ENCODE measurements at places on chromosomes 11 and 22.

DNA sequence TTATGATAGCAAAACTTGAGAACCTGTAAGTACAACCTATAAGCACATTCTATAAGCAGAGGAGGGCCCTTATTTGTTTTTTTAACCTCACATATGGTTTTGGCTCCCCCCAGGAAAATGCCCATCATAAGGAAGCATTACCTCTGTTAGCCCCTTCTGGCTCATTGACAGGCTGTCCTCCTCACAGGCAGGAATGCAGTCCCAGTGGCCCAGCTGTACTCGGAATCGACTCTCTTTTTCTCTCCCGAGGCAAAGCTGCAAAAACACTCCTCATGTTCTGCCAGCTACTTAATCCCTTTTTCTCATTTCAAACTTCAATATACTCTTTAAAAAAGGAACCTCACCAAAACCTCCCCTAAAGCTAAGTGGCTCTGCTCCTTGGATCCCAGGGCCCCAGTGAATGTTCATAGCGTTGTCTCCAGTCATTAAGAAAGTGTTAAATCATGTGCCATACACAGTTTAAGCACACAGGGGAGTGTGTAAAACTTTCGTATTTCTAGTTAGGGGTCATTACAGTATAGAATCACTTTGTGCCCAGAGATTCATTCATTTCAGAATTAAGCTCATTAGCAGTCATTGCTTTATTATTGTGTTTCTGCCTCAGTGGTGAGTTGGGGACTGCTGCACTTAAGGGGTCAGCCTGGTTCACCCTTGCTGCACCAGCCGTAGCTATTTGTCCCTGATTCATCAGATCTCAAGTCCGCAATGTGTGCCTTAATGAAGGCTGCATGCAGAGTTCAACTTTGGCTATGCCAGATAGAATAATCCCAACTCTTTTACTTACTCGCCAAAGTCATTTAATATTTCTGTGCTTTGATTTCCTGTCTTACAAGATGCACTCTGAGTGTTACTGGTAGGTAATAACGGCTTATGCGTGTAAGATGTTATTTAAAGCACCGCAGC is 57.6 kb downstream of the JRKL start:
- no peak for DNase-seq

DNA sequence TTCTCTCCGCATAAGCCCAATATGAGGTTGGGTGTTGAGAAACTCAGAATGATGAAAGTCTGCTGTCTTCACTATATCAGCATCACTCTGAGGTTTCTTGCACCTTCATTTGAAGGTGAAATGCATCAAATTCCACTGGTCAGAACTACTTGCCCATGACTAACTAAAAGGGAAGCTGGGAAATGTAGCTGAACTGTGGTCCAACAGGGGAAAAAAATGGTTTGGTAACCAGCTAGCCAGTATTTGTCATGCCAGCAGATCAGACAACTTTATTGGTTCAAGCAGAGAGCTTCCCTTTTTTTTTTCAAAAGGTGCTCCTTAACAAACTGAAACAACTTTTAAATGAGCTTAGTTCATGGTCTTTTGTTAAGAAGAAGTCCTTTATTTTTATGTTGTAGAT is 14.2 kb upstream of the PIK3C2A start:
- no peak for DNase-seq

DNA sequence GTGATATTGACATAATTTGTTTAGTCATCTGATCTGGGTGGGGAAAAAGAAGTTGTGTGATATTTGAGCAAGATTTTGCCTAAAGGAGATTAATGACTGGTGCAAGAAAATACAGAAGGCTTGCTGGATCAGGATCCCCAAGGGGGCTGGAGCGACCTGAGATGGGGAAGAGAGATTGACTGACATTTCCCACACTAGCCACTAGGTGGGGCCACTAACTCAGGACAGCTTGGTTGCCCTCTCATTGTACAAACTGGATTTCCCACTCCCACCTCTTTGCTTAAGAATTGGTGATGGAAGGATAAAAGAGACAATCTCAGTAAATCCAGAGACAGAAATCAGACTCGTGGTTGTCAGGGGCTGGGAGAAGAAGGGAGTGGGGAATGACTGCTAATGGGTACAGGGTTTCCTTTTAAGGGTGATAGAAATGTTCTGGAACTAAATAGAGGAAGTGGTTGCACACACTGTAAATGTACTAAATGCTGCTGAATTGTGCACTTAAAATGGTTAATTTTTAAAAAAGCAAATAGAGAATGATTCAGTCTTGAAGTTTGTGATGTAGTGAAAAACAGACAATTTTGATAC is 50.7 kb downstream of the CTTN start:
- no peak for DNase-seq

DNA sequence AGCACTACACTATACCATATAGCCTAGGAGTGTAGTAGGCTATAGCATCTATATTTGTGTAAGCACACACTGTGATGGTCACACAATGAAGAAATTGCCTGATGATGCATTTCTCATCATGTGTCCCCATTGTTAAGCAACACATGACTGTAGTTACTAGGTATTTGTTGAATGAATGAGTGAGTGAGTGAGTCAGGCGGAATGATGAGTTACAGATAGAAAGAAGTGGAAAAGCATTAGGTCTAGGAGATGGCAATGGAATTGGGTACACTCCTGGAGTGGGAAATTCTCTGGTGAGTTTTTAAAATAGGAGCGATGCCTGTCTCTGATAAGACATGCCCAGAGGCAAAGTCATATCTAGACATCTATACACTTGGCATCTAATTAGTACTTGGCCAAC is 160.5 kb upstream of the TBCEL start:
- no peak for DNase-seq

DNA sequence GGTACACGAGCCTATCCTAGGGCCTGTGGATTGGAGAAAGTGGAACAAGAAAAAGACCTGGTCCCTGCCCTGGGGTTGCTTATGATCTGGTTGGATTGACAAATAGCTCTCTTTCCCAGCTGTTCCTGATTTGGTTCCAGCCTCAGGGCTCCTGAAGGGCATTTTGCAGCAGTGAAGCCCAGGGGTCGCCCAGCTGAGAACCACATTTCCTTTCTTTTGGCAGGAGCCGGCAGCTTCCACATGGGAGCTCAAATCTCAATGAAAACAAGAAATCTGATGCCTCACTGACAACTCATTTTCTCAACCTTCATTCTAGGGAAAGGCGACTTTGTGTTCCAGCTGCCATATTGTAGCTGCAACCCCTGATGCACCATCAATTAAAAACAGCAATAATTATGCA is 140.6 kb upstream of the CADM1 start:
- DNase-seq = peak; percentile 37

DNA sequence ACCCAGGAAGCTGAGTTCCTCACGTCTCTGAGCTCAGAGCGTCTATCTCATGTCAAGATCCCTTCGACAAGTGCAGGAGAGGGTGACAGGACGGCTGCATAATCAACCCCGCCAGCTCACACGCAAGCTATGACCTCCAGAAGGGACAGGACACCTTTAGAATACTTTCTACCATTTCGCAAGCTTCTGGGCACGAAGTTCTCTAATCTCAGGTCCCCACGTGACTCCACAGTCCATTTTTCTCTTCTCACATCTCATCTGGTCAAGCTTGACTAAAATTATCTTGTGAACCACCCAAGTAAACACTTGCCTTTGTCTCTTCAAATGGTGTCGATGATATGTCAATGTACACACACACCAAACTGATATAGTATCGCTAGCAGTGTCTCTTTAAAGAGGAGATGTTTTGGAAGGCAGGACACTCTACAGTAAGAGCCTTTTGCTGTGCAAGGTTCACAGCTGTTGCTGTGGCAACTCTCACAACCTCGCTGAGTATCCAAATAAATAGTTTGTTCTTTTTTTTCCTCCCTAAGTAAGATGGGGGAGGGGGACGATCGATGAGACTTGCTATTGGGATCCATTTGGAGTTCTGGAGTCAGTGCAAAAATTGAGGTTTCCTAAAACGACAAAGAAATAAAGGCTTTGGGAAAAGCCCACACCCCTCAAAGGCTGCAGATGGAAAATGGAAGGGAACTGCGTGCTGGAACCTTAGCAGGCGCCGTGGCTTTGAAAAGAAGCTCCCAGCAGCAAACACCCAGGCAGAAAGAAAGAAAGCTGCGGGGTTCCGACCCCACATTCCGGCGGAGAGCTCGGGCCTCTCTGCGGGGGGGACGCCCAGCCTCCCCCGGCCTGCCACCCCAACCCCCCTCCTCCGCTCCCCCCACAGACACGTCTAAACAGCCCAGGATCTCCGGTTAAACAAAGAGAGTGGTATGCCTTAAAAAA is 215.4 kb upstream of the UBASH3B start:
- DNase-seq = peak; percentile 38

DNA sequence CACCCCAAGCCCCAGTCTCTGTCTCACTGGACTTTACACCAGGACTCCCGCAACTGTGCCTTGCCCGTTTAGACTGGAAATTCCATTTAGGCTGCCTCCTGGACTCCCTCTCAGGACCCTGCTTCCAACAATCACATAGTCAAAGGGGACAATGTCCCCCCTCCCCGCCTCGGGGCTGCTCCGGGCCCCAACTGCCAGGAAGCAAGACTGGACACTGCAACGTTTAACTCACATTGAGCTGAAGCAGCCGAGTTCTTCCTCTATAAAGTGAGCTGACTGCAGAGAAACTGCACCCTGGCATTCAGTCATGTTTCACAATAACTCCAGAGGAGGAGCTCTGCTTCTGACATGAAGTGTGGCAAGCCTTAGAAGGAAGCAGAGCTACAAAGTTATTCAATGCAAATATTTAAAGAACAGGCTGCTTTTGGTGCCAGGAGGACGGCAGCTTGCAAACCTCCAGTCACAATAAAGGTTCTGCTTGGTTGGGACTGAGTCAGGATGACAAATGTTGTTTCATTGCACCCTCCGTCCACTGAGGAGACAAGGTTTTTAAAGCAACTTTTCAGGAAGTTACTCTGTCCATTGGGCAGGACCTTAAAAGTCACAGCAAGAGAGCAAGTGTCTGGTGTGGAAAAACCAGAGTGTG is 19.9 kb downstream of the PACSIN2 start:
- no peak for DNase-seq

DNA sequence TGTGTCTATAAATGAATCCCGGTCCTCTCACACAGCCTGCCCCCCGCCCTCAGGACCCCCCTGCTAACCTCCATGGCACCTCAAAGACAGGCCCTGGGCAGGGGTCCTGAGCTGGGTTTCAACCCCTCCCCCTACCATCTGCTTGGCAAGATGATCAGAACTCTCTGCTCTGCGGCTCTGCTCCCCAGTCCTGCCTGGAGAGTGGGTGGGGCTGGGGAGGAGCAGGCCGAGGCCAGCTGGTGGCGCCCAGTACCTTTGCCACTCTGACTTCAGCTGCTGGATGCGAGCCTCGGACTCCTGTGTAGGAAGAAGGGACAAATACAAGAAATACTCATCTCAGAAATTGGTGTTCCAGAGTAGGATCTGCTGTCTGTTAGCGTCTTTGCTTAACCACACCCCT is 15.0 kb downstream of the SUN2 start:
- no peak for DNase-seq

DNA sequence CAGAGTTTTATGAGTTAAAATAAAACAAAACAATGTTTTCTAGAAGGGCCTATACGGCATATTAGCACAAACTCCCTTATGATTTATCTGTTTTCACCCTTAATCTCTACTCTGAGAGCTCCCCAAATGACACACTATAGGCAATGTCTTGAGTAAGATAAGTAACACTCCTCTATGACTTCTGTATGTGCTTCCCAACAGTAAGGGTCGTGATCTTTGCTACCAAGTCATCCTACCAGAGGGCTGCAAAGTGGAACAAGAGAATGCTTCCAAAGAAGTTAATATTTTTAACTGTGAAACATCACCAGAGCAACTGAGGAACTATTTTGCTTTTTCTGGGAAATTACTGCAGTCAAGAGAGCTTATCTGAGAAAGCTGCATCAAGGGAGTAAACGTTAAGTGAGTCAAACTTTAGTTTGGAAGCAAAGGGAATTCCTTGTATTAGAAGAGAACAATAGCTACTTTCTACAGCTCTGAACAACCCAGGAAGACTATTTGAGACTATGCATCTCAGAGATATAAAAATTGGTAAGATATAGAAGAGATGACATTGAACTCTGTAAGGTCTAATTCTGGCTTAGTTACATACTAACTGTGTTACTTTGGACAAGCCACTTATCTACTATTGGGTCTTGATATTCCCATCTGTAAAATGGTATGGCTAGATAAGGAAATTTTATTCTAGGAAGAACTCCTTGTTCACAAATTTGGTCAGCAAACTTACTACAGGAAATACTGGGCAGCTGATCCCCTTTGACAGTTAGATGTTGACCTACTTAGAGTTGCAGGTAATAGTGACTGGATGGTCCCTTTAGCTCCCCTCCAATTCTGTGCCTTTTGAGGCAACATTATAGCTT is 43.7 kb upstream of the CCDC34 start:
- DNase-seq = no peak

DNA sequence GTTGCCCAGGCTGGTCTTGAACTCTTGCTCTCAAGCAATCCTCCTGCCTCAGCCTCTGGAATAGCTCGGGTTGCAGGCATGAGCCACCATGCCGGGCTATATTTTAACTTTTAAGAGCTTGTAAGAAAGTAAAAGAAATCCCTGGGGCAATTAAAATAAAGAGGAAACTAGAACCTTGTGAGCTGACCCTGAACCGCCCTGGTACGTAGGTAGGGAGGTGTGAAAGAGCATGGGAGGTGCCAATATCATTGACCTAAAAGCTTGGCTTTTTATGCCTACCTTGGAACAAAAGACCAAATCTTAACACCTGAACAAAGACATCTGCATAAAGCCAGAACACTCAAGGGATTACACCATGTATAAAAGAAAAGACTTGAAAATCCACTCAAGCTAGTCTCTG is 595.1 kb downstream of the SOX6 start:
- DNase-seq = no peak

DNA sequence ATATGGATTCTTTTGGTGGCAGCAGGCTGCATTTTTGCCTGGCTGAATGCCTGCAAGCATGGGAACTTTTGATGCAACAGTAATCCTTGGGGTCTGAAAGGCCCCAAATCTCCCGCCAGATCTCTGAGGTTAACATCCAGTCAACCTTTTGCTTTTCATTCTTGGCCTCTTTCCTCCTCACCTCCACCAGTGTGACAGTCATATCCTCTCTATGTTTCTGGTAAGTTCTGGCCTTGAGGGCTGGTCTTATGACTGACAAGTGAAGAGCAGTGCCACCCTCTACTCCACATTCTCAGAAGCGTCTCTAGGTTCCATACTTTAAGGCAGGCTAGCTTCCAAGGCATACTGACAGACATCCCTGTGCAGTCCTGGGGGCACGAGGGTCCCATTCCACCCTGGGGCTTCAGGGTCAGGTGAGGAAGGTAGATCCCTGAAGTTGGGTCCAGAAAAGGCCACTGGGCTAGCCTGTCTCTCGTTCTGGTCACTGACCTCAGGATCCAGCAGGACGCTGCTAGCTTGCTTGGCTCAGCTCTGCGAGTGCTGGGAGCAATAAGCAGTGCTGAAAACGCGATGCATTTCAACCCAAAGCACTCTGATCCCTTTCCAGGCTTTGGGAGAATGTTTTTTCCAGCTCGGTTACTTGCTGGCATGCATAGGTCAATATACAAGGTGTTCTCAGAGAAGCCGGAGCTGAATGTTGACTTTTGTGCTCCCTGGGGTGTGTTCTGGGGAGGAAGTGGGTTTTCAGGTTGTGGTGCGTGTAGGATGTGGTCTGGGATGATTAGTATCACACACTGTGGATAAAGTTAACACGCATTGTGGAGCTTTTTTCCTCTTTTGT is 75.2 kb downstream of the PTPRJ start:
- peak; percentile 17 for DNase-seq

GRCh38 chr22:33562501-33562900 is 357.8 kb downstream of the LARGE1 start:
- no peak for DNase-seq
